NCI-H2081 treated with DMSO at 0.1 percent for 48 hours (cell line): ENCODE measurements at places on chromosomes 2 and 18.

- DNase-seq, result no peak
These were observed 25.0 kb upstream of the PDIA6 start for GRCh38 chr2:10837298-10838266.

- no peak for DNase-seq
These were observed 1106.6 kb upstream of the FAM98A start for GRCh38 chr2:34705551-34706247.

GRCh38 chr2:209956271-209956670 is 46.2 kb upstream of the RPE start:
- DNase-seq, result no peak

DNA sequence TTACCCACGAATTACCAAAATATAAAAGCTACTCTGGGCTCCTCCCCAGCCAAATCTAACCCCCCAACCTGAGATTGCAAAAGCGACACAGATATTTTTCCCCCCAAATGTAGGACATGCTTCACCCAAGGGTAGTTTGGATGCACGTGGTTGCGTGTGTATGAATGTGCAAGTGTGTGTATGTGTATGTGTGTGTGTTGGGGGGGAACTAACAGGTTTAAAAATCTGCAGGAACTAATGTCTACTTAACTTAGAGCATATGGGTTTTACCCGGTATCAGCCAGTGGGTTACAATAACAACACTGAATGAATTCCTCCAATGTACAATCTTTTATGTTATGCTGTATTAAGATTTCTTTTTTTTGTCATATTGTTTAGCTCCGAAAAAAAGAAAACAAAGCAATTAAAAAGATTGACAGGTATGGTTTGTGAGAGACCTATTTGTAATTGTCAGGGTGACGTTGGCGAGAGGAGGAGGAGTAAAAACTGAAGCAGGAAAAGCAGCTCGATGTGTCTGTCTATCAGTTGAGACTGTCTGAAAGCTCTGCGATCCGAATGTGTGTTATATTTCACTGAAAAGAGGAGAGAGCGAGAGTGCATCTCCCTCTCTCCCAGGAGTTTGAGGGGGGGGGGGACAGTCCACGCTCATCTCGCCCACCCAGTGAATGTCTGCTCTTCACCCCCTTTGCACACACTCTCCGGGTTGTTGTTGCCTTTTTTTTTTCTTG is at the start of gene TSHZ1:
Gene TSHZ1 (plus strand): TSS at position 524 of the 728 bp plus-strand sequence. CDS start 1,080 bp downstream, outside the sequence.
- DNase-seq, result peak; percentile 89

DNA sequence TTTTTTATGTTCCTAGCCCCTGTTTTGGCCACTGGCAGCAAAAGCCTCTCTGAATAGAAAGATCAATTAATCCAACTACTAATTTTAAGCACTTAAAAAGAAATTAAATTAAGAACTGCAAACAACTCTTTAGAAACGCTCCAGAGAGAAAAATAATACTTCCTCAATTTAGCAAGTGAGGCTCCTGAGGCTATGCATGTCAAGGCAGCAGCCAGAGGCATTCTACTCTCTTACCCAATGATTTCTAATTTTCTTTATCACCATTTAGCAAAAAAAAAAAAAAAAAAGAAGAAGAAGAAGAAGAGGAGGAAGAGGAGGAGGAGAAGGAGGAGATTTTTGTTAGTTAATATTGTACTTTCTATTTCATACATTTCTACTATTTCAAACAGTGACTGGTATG is 68.5 kb downstream of the TMEM237 start:
- DNase-seq, result no peak

- no peak for DNase-seq
These were observed 160.9 kb upstream of the TTC39C start for GRCh38 chr18:23853448-23854195.

- no peak for DNase-seq
These were observed 2108.8 kb upstream of the PIK3C3 start for GRCh38 chr18:39846265-39846664.

DNA sequence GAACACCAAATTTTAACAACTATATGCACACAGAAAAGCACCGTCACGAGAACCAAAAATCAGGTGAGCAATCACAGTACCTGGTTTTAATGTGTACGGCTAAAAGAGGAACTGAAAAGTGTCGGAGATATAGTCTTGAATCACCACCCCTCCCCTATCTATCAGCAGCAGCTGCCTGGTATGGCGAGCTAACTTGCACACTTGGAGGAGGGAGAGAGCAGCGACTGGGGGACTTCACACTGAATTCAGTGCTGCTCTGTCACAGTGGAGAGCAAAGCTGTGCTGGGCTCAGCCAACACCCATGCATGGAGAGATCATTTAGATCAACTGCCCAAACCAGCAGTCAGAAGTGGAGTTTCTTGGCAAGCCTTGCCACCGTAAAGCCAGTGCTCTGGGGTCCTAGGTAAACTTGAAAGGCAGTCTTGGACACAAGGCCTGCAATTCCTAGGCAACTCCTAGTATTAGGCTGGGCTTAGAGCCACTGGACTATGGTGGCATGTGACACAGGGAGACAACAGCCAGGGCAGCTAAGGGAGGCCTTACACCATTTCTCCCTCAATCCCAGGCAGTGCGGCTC is 89.2 kb upstream of the CD226 start:
- no peak for DNase-seq

- no peak for DNase-seq
These were observed 1045.7 kb upstream of the CELF4 start for GRCh38 chr18:38611036-38611964.

- no peak for DNase-seq
These were observed 2.4 kb upstream of the STK11IP start for GRCh38 chr2:219595256-219595655.

DNA sequence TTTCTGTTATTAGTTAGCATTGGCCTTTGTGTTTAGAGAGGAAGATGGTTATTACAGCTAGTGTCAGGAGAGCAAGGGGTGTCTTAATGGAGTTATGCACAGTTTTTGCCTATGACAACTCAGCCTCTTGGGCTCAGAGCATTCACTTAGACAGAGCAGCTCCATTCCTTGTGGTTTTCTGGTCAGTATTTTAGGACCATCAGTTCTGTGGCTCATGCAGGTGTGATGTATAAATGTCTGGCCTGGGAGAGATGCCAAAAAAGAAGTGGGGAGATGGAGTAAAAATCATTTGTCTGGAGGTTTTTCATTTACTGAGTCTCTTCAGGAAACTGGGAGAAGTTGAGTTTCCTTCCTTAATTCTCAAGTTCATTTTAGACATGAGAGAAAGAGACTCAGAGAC is 79.7 kb downstream of the PRKCE start:
- no peak for DNase-seq

- DNase-seq, result no peak
These were observed 113.8 kb upstream of the RGPD4 start for GRCh38 chr2:107712857-107713256.

DNA sequence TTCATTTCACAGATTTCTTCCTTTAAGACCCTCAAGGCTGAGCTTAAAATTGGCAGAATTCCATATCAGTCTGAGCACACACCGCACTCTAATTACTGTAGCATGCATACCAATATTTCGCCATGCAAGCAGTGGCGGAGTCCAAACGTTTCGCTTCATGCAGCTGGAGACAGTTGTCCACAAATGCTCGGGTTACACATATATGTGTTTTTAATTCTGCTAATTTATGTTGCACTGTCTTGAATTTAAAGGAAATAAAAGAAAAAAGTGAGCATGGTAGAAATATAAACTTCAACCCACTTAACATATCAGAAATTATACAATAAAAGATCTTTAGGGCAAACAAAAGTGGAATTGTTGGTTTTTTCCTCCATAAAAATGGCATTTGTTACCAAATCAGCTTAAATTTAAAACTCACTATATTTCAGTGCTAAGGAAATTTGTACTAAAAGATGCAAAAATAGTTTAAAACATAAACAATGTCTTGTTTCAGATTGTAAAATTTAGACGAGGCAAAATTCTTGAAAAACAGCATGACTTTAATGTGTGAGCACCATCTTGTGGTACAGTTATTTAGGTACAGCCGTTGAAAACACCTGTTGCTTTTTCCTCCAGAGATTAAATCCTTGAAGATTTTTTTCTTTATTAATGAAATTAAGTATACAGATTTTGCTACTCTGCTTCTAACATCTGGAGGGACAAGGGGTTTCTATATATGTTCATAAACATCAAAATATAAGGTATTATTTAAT is 24.1 kb upstream of the KANSL1L start:
- DNase-seq, result no peak

- DNase-seq, result no peak
These were observed 5.1 kb downstream of the SLC39A10 start for GRCh38 chr2:195662138-195662537.

DNA sequence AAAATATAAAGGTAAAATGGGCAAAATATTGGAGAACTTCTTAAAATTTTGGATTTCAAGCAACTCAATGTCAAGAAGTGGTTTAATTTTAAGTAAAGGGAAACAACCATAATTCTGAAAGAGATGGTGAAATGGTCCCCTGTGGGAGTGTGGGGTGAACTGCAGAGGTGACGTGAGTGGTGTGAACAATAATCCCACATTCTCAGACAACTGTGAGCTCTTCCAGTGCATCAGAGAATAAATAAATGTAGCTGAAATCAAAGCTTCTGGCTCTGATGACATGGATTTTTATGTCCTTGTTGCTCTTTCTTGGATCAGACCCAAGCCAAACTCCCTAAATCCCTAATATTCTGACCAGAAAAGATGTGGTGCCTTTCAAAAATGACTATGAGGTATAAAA is 672.7 kb downstream of the ZEB2 start:
- DNase-seq, result no peak

DNA sequence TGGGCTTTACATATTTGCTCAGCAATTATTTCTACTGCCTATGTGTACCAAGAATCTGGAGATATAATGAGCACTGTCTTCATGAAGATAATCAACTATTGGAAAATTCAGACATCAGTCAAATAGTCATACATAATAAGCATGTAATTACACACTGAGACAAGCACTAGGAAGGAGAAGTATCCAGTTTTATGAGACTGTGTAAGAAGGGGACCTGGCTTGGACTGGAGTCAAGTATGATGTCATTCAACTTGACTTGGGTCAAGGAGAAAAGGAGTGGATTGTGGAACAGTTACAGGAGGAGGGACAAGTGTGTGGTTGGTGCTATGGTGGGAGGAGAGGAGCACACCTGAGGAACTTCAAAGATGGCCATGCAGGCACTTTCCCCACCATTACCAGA is 419.8 kb upstream of the TRIB2 start:
- DNase-seq, result no peak

- no peak for DNase-seq
These were observed 13.5 kb downstream of the ZFP36L2 start for GRCh38 chr2:43212931-43213330.

DNA sequence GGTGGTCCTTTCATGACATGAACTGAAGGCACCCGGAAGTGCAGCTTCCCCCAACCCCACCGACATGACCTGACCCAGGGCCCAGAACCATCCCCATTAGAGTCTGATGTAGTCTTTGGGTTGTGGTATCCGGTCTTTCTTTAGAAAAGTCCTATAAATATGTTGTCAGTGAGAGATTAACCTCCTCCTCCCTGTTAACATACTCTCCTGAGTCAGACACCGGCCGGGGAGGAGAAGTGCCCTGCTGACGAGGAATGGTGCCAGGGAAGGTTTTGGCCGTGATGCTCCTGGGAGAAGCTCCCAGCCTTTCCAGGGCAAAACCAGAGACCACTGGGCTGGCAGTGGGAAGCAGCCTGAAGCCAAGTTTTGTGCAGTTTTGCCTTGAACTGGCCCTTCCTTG is 109.0 kb downstream of the LAMA3 start:
- no peak for DNase-seq

GRCh38 chr2:197425550-197425949 is 9.3 kb downstream of the SF3B1 start:
- DNase-seq, result no peak
